GM04503 (cell line): ENCODE measurements at places on chromosomes 1 and 21.

- DNase-seq, result no peak
Observed at GRCh38 chr1:197782722-197783360, 7.6 kb upstream of the DENND1B start.

DNA sequence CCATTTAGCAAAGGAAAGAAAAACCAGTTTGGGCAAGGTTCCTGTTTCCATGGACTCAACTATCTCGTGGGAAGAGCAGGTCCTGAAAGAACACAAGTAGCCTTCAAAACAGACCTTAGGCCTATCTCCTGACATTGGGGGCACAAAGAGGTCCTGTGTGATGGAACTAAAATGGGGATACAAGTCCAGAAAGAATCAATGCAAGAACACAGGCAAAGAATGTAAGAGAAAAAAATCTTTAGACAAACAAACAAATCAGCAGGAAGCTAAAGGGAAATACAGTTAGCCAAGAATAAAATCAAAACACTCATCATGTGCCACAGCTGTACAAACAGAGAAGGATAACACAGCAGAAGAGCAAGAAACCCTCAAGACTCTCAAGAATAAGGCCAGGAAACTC is 28.2 kb downstream of the SLC30A10 start:
- DNase-seq, result no peak

DNA sequence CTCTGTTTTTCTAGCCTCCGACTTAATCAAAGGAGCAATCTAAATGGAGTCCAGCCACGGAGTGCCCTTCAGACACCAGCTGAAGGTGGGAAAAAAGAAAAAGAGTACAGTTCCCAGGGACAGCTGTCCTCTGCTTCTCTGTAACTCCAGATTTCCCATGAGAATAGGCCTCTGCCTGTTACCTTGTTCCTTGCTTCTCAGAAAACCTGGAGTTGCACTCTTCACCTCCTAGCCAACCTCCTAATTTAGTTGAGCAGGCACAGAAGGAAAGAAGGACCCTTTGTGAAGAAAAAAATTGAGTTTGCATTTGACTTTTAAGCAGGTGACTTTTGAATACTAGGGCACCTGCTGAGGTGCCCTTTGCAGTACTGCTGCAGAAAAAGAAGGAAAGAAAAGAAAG is 8.3 kb downstream of the BARHL2 start:
- DNase-seq, result no peak

DNA sequence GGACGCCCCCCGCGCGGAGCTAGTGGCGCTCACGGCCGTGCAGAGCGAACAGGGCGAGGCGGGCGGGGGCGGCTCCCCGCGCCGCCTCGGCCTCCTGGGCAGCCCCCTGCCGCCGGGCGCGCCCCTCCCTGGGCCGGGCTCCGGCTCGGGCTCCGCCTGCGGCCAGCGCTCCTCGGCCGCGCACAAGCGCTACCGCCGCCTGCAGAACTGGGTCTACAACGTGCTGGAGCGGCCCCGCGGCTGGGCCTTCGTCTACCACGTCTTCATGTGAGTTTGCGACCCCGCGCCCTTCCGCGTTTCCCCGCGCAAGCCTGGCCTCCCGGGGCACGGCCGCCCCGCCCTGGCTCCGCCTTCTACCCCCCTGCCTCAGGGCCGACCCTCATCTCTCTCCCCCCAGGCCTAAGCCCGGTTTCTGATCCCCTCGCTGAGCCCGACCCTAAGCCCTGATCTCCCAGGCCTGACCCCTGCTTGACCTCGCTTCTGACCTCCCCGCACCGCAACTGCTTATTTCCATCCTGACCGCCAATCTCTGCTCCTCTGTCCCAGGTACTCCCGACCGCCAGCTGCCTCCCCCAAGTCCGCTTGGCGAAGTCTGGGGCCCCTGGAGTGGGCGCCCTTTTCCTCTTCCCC is 669 bp downstream of the KCNQ4 start:
- no peak for DNase-seq

- no peak for DNase-seq
Observed at GRCh38 chr1:196438329-196438728, 169.9 kb downstream of the KCNT2 start.

DNA sequence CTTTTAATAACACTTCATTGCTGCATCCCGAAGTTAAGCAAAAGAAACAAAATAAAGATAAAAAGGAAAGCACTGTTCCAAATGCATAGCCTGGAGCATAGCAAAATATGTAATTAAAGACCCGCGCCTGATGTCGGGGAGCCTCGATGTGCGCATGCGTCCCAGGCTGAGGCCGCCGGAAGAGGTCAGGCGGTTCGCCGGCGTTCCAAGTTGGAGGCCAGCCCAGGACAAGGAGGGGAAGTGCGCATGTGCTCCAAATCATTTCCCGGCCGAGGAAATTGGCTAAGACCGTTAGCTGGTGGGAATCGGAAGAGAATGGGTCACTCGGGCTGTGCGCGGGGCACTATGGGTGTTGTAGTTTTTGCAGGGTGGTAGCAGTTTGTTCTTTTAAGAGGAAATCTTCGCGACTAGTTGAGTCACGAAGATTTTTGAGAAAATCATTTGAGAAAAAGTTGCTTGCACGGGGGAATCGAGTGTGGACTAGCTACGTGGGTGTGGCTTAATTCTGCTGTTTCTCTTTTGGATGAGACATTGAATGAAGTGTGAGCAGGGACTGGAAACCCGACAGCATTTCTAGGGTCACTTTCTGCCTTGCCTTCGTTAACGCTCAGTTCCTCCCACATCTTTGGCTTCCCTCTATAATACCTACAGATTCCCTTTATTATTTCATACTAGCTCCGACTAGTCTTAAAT is 31.0 kb upstream of the CD1D start:
- peak; percentile 81 for DNase-seq

GRCh38 chr1:4681026-4681425 is 26.6 kb downstream of the AJAP1 start:
- no peak for DNase-seq

DNA sequence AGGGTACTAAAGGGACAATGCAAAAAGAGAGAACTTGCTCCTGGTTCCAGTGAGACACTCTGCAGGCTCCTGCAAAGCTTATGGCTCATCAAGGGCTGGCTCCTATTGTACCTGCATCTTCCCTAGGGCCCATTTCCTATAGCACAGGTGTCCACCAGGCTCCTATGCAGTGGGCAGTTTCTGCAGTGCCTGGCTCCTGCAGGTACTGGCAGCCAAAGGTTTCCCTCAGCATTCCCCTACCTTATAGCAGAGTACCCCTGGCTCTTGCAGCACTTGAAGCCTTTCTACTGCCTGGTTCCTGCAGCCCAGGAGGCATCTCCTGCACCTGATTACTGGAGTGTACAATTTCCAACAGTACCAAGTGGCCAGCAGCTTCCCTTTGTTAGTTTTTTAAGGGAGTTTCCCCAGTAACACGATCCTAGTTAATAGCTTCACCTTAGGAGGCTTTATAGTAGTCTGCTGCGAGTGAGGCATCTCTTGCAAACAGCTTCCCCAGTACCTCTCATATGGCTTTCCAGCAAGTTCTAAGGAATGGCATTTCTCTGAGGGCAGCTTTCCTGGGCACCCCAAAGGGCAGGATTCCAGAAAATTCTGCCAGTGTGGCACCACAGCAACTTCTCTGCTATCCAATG is 141.7 kb downstream of the DENND1B start:
- no peak for DNase-seq

DNA sequence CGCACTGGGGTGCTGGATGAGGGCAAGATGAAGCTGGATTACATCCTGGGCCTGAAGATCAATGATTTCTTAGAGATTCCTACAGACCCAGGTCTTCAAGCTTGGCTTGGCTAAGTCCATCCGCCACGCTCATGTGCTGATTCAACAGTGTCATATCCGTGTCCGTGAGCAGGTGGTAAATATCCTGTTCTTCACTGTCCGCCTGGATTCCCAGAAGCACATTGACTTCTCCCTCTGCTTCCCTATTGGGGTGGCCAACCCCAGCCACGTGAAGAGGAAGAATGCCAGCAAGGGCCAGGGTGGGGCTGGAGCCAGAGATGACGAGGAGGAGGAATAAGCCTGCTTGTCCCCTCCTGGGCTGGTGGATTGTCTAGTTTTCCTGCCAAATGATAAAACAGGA is 2.2 kb upstream of the CBR3 start:
- no peak for DNase-seq

GRCh38 chr1:228554107-228554506 is 66.9 kb downstream of the RNF187 start:
- no peak for DNase-seq

GRCh38 chr1:219751870-219752507 is 139.1 kb upstream of the ZC3H11B start:
- no peak for DNase-seq

- DNase-seq, result no peak
Observed at GRCh38 chr1:81912383-81912782, 111.6 kb downstream of the ADGRL2 start.

DNA sequence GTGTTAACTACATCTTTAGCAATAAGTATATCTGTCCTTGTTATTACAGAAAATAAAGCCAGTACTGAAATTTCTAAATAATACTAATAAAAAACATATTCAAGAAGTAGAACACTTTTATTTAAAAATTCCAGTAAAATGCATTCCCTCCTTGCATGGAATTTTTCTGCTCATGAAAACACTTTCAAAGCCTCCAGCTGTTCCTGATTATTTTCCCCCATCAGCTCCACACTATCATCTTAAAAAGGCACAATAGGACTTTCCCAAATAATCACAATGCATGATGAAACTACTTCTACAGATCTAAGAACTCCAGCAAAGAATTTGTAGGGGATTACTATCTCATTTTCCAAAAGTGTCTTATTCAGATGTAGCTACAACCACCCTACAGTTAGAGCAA is 162.6 kb upstream of the USP25 start:
- no peak for DNase-seq

GRCh38 chr1:236416165-236416564 is 22.1 kb downstream of the EDARADD start:
- DNase-seq, result no peak

GRCh38 chr1:67339623-67340343 is 32.1 kb downstream of the IL12RB2 start:
- peak; percentile 34 for DNase-seq

GRCh38 chr1:6912518-6912917 is 127.3 kb downstream of the CAMTA1 start:
- DNase-seq, result no peak

DNA sequence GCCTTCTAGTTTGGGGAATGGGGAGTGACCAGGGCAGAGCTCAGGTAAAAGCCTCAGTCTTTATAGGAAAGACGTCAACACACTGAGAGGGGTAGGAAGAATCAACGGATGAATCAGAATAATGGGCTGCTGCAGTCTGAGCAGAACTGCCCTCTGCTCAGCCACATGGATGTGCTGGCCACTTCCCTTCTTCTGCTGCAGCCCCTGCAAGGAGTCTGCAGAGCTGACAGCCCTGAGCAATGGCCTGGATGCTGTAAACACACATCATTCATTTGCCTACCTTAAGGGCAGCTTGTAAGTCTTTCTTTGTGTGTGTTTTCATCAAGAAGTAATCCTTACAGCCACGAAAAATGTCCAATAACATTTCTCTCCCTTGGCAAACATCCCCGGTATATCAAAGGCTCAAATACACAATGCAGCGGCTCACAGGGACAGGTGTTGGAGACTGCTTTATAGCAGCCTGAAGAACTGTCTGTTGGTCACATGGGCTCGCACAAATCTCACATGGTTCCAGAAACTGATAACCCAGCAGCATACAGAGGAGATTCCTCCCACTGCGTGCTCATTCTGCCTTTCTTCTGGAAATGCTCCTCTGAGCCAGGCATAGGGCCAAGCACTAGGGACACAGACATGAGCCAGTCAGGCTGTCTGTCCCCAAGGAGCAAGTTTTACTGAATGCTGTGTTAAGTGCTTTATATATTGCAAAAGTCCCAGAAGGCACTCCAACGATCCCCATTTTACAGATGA is 110.1 kb downstream of the HMGB4 start:
- no peak for DNase-seq

- no peak for DNase-seq
Observed at GRCh38 chr1:211280910-211281309, 21.7 kb downstream of the RCOR3 start.

- DNase-seq, result no peak
Observed at GRCh38 chr1:18018366-18018765, 89.2 kb upstream of the IGSF21 start.

DNA sequence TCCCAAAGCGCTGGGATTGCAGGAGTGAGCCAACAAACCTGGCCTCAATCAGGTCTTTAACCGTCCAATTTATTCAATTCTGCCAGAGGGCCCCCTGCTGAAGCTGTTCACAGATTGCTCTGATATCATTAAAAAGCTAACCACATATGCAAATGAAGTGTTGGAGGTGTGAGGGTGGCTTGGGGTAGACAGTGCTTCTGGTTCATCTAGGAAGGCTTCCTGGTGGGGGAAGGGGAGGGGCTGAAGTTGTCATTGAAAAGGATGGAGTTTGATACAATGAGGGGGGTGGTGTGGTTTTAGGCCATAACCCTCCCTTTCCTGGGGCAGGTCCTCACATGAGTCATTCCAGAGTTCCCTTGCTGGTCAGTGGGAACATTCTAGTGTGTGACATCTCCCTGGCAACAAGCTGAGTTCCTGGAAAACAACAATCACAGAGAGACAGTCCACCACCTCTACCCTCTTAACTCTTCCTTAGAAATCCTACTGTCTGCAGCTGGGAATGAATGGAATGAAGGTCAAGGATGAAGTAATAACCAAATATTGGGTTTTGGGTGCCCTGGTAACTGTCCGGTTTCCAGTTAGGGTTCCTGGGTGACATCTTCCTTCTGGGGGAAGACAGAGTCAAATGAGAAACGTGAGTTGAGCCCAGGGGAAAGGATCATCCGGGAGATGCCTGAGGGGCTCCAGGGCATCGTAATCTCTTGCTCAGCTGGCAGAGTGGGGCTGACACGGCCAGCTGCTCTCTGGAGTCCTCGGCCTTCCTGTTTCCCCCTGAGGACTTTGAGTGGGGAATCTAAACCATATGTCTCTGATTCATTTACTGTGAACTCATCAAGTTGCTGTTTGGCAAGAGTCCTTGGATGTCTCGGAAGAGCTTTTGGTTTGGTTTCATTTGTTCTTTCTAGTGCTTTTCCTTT is 32.2 kb downstream of the BATF3 start:
- DNase-seq, result peak; percentile 99

GRCh38 chr1:243723050-243723449 is 127.0 kb downstream of the AKT3 start:
- no peak for DNase-seq

- DNase-seq, result no peak
Observed at GRCh38 chr1:163305441-163305840, 16.3 kb upstream of the NUF2 start.

DNA sequence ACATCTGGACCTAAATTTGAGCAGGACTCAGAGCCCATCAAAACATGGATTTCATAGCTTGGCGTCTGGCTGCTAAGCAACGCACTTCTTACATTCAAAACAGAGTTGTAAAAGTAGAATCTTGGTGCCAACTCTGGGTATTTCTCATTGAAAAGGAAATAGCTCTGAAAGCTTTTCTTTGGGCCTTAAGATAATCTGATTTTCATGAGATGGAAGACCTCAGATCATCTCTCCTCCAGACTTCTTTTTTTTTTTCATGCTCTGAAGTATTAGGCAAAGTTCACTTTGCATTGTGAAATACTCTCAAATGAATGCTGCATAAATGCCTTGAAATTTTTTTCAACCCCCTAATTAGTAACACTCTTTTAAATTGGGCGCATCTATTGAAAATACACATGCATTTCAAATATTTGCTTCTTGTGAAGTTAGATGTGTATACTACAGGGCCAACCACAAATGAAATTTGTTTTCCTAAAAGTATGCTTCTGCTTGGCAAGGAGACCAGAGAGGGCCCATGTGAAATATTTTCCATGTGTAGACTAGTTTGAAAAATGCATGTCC is 4.2 kb downstream of the ADAMTS5 start:
- peak; percentile 74 for DNase-seq
